ENCODE measurements at places on chromosomes 2 and 18. TPM values are rescaled to one million over a fixed set of nuclear protein-coding genes. Genes with fewer than 3 reads are reported as not detected.
A peak's percentile ranks its signal among the peaks of the same experiment; 100 is the strongest.

DNA sequence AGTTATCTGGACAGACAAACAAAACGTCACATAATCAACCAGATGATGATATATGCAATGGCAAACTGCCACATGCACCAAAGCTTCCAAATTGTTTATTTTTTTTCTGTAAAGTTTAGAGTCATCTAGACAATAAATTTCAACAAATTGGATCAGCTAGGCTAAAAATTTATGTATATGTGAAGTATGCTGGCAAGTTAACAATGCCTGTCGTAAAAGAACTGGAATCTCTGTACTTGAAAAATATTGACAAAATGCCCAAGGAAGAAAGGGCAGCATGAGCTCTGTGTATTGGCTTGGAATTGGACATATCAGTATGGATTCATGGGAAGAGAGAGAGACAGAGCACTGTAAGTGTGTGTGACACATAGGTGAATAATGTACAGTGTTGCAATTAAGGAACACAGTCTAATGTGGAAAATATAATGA lies 309.8 kb downstream of the ERBB4 start:
- H3K27ac ChIP-seq = no peak overlapping the region
- H3K4me3 ChIP-seq = no peak overlapping the region
- no peaks in the 10 kb centered on the region for H3K4me1 ChIP-seq
- H3K27me3 ChIP-seq = no peaks in the 10 kb centered on the region
- no peak for DNase-seq
- H3K36me3 ChIP-seq = no peaks in the 10 kb centered on the region

C2orf80 gene
- total RNA-seq = not detected

OTOS gene
- not detected for total RNA-seq

DNA sequence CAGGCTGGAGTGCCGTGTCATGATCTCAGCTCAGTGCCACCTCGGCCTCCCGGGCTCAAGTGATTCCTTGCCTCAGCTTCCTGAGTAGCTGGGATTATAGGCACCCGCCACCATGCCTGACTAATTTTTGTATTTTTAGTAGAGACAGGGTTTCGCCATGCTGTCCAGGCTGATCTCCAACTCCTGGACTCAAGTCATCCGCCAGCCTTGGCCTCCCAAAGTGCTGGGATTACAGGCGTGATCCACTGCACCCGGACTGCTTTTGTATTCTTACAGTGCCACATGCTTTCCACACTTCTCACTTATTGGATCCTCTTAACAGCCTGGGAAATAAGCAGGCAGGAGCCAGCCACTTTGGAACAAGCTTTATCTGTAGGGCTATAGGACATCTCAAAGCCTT lies 25.3 kb upstream of the BCL2L11 start:
- no peaks in the 10 kb centered on the region for H3K36me3 ChIP-seq
- no peak overlapping the region for H3K4me3 ChIP-seq
- no peak overlapping the region for H3K27ac ChIP-seq
- H3K4me1 ChIP-seq = no peaks in the 10 kb centered on the region
- DNase-seq = no peak

DNA sequence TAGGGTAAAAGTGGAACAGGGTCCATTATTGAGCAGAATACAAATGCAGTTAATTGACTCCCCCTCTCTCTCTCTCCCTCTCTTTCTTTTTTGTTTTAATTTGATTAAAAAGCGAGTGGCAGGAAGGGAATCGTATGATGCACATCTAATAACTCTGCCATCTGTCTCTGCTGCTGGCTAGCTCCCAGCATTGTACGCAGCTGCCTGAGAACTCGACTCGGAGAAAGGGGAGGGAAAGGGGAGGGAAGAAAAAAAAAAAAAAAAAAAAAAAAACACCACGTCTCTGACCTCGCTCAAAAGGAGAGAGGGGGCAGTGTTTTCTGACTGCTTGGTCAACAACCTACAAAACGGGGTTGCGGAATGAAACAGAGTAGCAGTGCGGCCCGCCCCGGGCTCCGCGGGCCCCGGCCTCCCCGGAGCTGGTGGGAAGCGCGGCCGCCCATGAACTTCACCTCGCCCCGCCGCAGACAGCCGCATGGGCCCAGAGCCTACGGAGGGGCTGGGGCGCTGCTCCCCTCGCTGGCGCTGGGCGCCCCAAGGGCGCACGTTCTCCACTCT lies 265.7 kb downstream of the TCF4 start:
- H3K4me1 ChIP-seq = peaks cover 66% of the 10 kb centered on the region
- H3K36me3 ChIP-seq = no peaks in the 10 kb centered on the region
- H3K4me3 ChIP-seq = peak overlapping the region; percentile 89
- H3K27ac ChIP-seq = peak overlapping the region; percentile 82
- DNase-seq = peak; percentile 96

DNA sequence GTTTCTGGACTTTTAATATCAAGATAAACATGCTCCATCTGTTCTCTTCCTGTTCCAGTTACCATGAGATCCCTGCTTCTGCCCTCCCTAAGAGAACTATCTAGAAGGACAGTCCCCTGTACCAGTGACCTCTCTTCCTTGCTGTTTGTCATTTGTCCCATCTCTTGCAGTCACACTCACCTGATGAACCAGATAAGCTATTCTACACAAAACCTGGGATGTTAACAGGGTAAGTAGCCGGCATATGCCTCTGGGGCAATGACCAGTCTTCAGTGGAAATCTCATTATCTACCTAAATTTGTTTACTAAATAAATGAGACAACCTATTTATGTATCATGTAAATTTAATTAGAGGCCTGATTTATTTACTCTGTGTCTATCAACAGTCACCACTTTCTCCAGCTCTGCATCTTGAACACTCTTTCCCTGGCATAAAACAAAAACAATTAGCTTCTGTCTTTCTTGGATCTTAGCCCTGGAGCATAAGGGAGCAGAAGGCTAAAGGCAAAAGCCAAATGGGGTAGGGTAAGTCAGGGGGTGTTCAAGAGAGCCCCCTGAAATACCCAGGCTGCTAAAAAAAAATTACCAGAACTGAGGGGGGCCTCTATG lies 337.7 kb downstream of the ALK start:
- no peaks in the 10 kb centered on the region for H3K4me1 ChIP-seq
- H3K27ac ChIP-seq = no peak overlapping the region
- H3K27me3 ChIP-seq = no peaks in the 10 kb centered on the region
- H3K36me3 ChIP-seq = no peaks in the 10 kb centered on the region

DNA sequence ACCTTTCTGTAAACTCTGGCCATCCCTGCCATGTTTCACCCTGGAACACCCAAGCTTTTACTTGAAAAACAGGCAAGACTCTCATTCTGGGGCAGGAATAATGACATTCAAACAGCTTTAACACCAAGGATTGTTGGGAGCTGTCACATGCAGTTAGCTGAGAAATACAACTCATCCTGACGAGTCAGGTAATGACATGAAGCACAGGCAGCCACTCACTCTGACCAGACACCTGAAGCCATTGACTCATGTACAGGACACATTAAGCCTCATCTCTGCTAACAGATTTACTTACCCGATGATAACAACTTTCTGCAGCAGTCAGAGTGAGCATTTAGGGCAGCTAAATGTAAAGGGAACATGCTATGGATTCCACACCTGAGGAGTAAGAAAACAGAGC lies 163.1 kb upstream of the PGAP1 start:
- no peaks in the 10 kb centered on the region for H3K27me3 ChIP-seq
- no peaks in the 10 kb centered on the region for H3K36me3 ChIP-seq
- H3K4me3 ChIP-seq = no peak overlapping the region
- no peaks in the 10 kb centered on the region for H3K4me1 ChIP-seq
- no peak for DNase-seq
- no peak overlapping the region for H3K27ac ChIP-seq

DNA sequence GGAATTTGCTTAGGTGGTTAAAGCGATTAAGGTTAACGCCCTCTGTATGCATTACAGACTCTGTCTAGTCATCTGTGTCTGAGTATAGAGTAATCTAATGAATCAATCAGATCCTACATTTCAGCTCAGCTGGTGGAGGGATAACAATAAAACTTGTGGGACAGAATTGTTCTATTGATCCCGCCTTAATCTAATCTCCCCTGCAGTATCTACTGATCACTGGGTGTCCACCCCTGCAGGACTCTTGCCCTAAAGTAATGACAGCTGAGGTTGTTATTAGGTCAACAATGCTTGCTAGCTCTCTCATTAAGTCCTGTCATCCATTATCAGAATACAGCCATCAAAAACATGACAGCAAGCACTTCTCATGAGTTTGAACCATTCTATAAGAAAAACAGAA lies 462.6 kb upstream of the TMEFF2 start:
- no peaks in the 10 kb centered on the region for H3K36me3 ChIP-seq
- no peak for DNase-seq
- H3K27ac ChIP-seq = no peak overlapping the region
- H3K4me1 ChIP-seq = no peaks in the 10 kb centered on the region

DNA sequence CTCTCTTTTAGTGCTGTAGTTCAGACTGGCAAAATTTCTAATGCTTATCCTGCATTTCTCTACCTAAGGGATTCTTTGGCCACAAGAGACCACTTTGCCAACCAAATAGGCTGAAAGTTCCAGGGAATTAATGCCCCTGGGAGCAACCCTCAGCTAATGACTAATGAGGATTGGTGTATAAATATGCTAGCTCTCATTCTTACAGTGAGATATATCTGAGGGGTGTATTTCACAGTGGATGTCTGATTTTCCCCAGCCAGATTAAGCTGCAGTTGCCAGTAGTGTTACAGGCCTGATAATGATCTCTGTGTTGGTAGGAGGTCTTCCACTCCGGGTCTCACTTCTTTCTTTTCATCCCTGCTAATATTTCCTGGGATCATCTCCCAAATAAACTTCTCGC lies 90.4 kb downstream of the GULP1 start:
- H3K4me3 ChIP-seq = no peak overlapping the region
- H3K27ac ChIP-seq = peak overlapping the region; percentile 73
- H3K4me1 ChIP-seq = peaks cover 28% of the 10 kb centered on the region
- H3K27me3 ChIP-seq = no peaks in the 10 kb centered on the region
- peak; percentile 35 for DNase-seq
- no peaks in the 10 kb centered on the region for H3K36me3 ChIP-seq

DNA sequence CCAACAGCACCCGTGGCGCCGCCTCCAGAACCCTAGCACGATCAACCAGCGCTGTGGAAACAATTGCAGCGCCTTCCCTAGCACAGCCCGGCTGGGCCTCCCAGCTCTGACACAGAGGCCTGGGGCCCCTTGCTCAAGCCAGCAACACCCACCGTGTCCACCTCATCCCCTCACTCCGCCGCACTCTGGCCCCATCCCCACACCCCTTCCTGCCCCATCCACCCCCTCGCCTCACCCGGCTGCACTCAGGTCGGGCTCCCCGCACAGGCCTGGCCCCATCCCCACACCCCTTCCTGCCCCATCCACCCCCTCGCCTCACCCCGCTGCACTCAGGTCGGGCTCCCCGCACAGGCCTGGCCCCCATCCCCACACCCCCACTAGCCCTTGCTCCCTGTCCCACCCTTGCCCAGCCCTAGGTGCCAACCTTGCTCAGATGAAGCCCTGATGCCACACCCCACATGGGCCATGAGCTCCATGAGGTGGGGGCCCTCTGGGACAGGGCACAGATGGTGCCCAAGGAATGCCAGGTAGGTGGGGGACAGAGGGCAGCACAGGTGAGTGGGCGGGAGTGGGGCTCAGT lies 28.7 kb downstream of the KIF1A start:
- H3K4me1 ChIP-seq = no peaks in the 10 kb centered on the region
- no peaks in the 10 kb centered on the region for H3K27me3 ChIP-seq
- no peak overlapping the region for H3K4me3 ChIP-seq

R3HDM1 gene
- total RNA-seq = 36.6 TPM

DNA sequence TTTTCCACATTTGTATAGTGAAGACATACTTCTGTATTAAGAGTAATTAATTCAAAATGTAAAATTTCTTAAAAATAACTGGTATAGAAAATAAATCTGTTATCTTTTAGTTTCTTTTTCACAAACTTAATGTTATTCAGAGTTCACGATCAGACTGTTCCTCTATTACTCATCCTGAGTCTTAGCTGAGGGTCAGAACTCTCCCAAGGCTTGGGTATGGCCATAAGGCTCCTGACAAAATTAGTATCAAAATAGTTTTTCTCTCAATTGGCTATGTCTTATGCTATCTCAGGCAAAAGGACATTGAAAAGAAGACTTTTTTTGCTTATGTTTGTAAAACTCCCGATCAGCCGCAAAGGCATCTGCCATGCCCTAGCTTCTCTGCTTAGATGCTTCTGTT lies 56.1 kb upstream of the NAB1 start:
- no peaks in the 10 kb centered on the region for H3K27me3 ChIP-seq
- no peaks in the 10 kb centered on the region for H3K4me1 ChIP-seq
- no peak overlapping the region for H3K4me3 ChIP-seq
- no peaks in the 10 kb centered on the region for H3K36me3 ChIP-seq
- DNase-seq = no peak
- no peak overlapping the region for H3K27ac ChIP-seq

DNA sequence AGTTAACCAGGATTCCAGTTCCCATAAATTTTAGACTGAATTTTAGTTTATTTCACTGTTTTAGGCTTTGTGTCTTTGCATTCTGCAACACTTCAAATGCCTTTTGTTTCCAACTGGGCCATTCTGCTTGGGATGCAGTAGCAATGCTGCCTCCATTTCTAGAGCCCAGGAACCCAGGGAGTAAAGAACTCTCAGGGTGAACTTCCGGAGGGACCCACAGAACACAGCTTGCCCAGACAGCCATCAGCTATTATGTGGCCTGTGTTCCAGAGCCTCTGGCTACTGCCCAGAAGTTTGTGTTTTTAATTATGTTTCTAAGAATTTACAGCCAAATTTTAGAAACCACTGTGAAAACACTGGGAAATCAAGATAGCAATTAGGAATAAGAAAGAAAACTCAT lies 145.1 kb downstream of the TMEM163 start:
- no peaks in the 10 kb centered on the region for H3K36me3 ChIP-seq
- no peak overlapping the region for H3K4me3 ChIP-seq
- no peaks in the 10 kb centered on the region for H3K4me1 ChIP-seq
- H3K27ac ChIP-seq = no peak overlapping the region

- peaks cover 15% of the 10 kb centered on the region for H3K4me1 ChIP-seq
- H3K27ac ChIP-seq = no peak overlapping the region
- H3K27me3 ChIP-seq = no peaks in the 10 kb centered on the region
- no peak overlapping the region for H3K4me3 ChIP-seq
Measured at GRCh38 chr2:71715951-71716696, 262.8 kb downstream of the DYSF start.

IL36A gene
- total RNA-seq = not detected

C2orf66 gene
- total RNA-seq = 0.27 TPM

- no peaks in the 10 kb centered on the region for H3K27me3 ChIP-seq
- H3K36me3 ChIP-seq = no peaks in the 10 kb centered on the region
- DNase-seq = no peak
- H3K27ac ChIP-seq = no peak overlapping the region
- peaks cover 9% of the 10 kb centered on the region for H3K4me1 ChIP-seq
Measured at GRCh38 chr2:56688661-56689060, 504.9 kb downstream of the CCDC85A start.

ALPG gene
- not detected for total RNA-seq

- H3K27me3 ChIP-seq = no peaks in the 10 kb centered on the region
- peak; percentile 79 for DNase-seq
- peak overlapping the region; percentile 92 for H3K27ac ChIP-seq
Measured at GRCh38 chr2:36403675-36404230, 48.2 kb downstream of the CRIM1 start.

IL37 gene
- total RNA-seq = not detected
